Upper lobe of right lung (tissue), 1 donor: ENCODE measurements at places on chromosomes 1 and 21. TPM values are rescaled to one million over a fixed set of nuclear protein-coding genes. Genes with fewer than 3 reads are reported as not detected.
A peak's percentile ranks its signal among the peaks of the same experiment; 100 is the strongest.

Gene SPATA21
- not detected for total RNA-seq

- no peaks in the 10 kb centered on the region for H3K36me3 ChIP-seq
- peak; percentile 79 for DNase-seq
- no peak overlapping the region for H3K27ac ChIP-seq
- H3K4me1 ChIP-seq = peaks cover 16% of the 10 kb centered on the region
- H3K4me3 ChIP-seq = no peak overlapping the region
- no peaks in the 10 kb centered on the region for H3K27me3 ChIP-seq
Measured at GRCh38 chr1:46180082-46180616, 3.9 kb upstream of the P3R3URF start.

GRCh38 chr1:211352985-211353515 lies 26.4 kb downstream of the TRAF5 start:
- no peaks in the 10 kb centered on the region for H3K27me3 ChIP-seq
- H3K36me3 ChIP-seq = peaks cover 13% of the 10 kb centered on the region
- no peak overlapping the region for H3K4me3 ChIP-seq
- no peaks in the 10 kb centered on the region for H3K4me1 ChIP-seq
- no peak overlapping the region for H3K27ac ChIP-seq

DNA sequence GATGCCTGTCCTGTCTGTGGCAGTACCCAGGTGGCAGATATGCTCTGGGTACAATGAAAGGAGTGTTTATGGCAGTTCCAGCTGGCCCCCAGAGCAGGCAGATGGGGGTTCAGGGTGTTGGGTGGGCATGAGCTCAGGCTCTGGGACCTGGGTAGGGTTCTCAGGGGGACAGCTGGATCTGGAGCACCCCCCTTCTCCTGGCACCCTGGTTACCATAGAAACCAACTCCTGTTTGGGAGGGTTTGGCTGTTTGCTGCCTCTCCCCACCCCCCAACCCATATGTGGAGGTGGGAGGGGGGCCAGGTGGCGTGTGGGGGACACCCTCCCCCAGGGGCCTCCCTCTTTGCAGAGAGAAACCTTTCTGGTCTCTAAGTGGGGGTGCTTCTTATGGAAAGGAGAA lies 7.1 kb downstream of the FOXO6 start:
- H3K27ac ChIP-seq = no peak overlapping the region
- peaks cover 11% of the 10 kb centered on the region for H3K4me1 ChIP-seq
- DNase-seq = no peak
- H3K36me3 ChIP-seq = no peaks in the 10 kb centered on the region
- no peak overlapping the region for H3K4me3 ChIP-seq

- no peak for DNase-seq
- no peaks in the 10 kb centered on the region for H3K4me1 ChIP-seq
- H3K4me3 ChIP-seq = no peak overlapping the region
- H3K27ac ChIP-seq = no peak overlapping the region
Measured at GRCh38 chr1:53704804-53705445, 34.0 kb downstream of the GLIS1 start.

Gene LIPI
- not detected for total RNA-seq

Gene SLC35A3
- 30.4 TPM for total RNA-seq

GRCh38 chr1:216075339-216075738 lies 347.9 kb downstream of the USH2A start:
- H3K27ac ChIP-seq = no peak overlapping the region
- no peak for DNase-seq
- no peaks in the 10 kb centered on the region for H3K4me1 ChIP-seq
- no peak overlapping the region for H3K4me3 ChIP-seq
- H3K36me3 ChIP-seq = no peaks in the 10 kb centered on the region
- H3K27me3 ChIP-seq = no peaks in the 10 kb centered on the region

Gene MR1
- 45.0 TPM for total RNA-seq

- H3K27me3 ChIP-seq = no peaks in the 10 kb centered on the region
- no peak for DNase-seq
- H3K27ac ChIP-seq = no peak overlapping the region
- H3K36me3 ChIP-seq = no peaks in the 10 kb centered on the region
Measured at GRCh38 chr1:240107058-240107684, 15.5 kb downstream of the FMN2 start.

Gene CD1D
- total RNA-seq = 5.3 TPM

- peaks cover 24% of the 10 kb centered on the region for H3K27me3 ChIP-seq
- no peaks in the 10 kb centered on the region for H3K4me1 ChIP-seq
- no peak for DNase-seq
- H3K27ac ChIP-seq = no peak overlapping the region
- H3K36me3 ChIP-seq = no peaks in the 10 kb centered on the region
- no peak overlapping the region for H3K4me3 ChIP-seq
Measured at GRCh38 chr1:2904191-2904590, 102.7 kb upstream of the TTC34 start.

DNA sequence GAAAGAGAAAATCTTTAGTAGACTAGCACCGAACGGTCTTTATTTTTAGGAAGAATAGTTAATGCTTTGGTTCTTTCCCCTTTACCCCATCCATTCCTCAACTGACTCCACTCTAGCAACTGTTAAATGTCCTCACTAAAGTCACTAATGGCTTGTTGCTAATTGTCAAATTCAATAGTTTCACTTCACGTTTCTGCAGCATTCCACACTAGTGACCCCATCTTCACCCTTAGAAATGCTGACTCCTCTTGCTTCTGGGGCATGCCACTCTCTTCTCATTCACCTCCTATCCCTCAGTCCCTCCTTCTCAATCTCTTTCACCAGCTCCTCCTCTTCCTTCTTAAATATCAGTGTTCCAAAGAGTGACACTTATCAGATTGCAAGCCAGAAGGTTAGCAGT lies 19.4 kb upstream of the CADM3 start:
- H3K27me3 ChIP-seq = no peaks in the 10 kb centered on the region
- no peak for DNase-seq
- no peak overlapping the region for H3K4me3 ChIP-seq

- no peaks in the 10 kb centered on the region for H3K36me3 ChIP-seq
- no peak overlapping the region for H3K27ac ChIP-seq
Measured at GRCh38 chr1:169650551-169650950, 20.6 kb upstream of the SELP start.

Gene LYSMD1
- total RNA-seq = 6.2 TPM

GRCh38 chr1:190084552-190084951 lies 393.1 kb downstream of the BRINP3 start:
- no peak overlapping the region for H3K27ac ChIP-seq
- no peak overlapping the region for H3K4me3 ChIP-seq
- no peak for DNase-seq
- no peaks in the 10 kb centered on the region for H3K4me1 ChIP-seq
- no peaks in the 10 kb centered on the region for H3K36me3 ChIP-seq

Gene PLA2G2C
- total RNA-seq = not detected

GRCh38 chr1:36342426-36343185 lies 19.2 kb upstream of the EVA1B start:
- peaks cover 59% of the 10 kb centered on the region for H3K36me3 ChIP-seq
- H3K27me3 ChIP-seq = no peaks in the 10 kb centered on the region
- peaks cover 6% of the 10 kb centered on the region for H3K4me1 ChIP-seq
- peak; percentile 75 for DNase-seq

Gene PRELP
- total RNA-seq = 91.8 TPM
